ENCODE measurements at places on chromosomes 16 and 17. TPM values are rescaled to one million over a fixed set of nuclear protein-coding genes. Genes with fewer than 3 reads are reported as not detected.

LRRC45 gene
- total RNA-seq = 19.0 TPM

STAC2 gene
- total RNA-seq = not detected

PAQR4 gene
- total RNA-seq = 37.9 TPM

DNA sequence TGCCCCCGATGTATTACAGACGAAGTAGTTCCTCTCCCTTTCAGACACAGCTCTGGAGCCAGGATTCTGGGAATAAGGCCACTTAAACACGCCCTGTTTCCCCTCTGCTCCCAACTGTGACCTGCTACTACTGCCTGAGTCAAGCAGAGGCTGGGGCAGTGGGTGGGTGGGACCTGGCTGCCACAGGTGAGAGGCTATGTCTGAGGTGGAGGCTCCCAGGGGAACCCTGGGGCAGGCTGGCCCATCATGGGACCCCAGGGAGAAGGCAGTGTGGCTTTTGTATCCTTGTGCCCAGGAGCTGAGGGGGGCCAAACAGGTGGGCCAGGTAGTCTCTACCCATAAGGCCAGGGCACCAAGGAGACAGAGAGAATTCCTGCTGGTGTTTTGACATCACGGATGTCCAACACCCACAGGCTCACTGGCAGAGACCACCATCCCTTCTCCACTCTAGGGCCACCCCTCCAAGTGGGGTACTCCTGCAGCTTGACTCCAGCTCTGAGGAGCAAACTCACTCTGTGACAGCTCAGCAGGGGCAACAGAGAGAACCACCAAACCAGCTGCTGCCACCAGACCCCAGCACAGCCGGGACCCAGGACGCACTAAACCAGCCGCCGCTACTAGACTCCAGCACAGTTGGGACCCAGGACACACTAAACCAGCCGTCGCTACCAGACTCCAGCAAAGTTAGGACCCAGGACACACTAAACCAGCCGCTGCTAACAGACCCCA is 105.3 kb upstream of the SMURF2 start:
- no peaks in the 10 kb centered on the region for H3K27me3 ChIP-seq
- H3K36me3 ChIP-seq = no peaks in the 10 kb centered on the region
- no peak overlapping the region for H3K4me3 ChIP-seq
- H3K27ac ChIP-seq = no peak overlapping the region
- DNase-seq = no peak
- no peaks in the 10 kb centered on the region for H3K4me1 ChIP-seq

DNA sequence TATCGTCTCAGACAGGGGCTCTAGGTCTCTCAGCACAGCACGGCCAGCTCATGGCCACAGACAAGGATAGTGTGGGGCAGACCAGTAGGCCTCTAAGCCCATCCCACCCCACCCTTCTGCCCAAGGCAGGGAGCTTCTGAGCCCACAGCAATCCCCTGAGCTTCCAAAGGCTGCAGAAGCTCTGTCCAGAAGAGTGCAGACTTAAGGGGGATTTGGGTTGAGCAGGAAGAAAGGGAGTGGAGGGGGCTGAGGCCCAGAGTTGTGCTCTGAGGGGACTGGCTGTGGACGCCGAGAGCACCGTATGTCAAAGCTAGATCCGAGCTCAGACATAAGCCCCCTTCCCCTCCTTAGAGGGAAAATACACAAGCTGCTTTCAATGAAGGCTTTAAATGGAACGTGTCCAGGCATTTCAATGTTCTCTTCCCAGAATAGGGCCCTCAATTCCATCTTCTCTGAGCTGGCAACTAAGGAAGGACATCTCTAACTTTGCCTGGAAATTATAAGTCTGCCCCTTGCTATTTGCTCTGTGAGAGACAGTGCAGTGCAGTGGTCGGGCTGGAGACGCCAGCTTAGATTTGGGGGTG is 116.4 kb upstream of the RPL38 start:
- H3K27ac ChIP-seq = no peak overlapping the region
- H3K27me3 ChIP-seq = peaks cover 4% of the 10 kb centered on the region
- no peaks in the 10 kb centered on the region for H3K4me1 ChIP-seq
- DNase-seq = no peak

- H3K36me3 ChIP-seq = no peaks in the 10 kb centered on the region
- no peak overlapping the region for H3K4me3 ChIP-seq
- DNase-seq = peak; percentile 35
- H3K27ac ChIP-seq = no peak overlapping the region
- H3K4me1 ChIP-seq = no peaks in the 10 kb centered on the region
These were observed 140.7 kb downstream of the KATNIP start for GRCh38 chr16:27690608-27691007.

GRCh38 chr17:28447396-28447760 is 26.1 kb upstream of the SLC13A2 start:
- no peak overlapping the region for H3K27ac ChIP-seq
- no peaks in the 10 kb centered on the region for H3K4me1 ChIP-seq
- DNase-seq = no peak
- H3K27me3 ChIP-seq = peaks cover 2% of the 10 kb centered on the region

DNA sequence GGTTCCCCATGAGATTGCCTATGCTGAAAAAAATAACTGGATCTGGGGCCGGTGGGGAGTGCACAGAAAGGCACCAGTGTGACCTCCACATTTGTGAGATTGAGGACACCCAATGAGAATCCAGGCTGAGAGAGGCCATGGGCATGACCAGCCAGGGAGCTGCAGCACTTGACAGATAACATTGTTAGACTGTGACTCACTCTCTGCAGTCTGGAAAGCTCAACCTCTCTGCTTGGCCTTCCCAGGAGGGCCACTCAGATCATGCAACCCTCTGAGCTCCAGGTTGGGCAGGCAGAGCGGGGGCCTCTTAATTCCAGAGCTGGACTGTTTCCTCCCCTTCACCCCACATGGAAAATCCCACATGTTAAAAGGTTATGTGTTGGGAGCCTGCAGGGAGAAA is 30.1 kb downstream of the FZD2 start:
- no peak overlapping the region for H3K27ac ChIP-seq
- no peak for DNase-seq
- H3K36me3 ChIP-seq = no peaks in the 10 kb centered on the region
- no peak overlapping the region for H3K4me3 ChIP-seq
- H3K27me3 ChIP-seq = no peaks in the 10 kb centered on the region

Measured in activated CD4-positive, alpha-beta memory T cell treated with anti-CD3 and anti-CD28 coated beads for 36 hours (primary cell).